ENCODE measurements at places on chromosomes 5 and 9.

DNA sequence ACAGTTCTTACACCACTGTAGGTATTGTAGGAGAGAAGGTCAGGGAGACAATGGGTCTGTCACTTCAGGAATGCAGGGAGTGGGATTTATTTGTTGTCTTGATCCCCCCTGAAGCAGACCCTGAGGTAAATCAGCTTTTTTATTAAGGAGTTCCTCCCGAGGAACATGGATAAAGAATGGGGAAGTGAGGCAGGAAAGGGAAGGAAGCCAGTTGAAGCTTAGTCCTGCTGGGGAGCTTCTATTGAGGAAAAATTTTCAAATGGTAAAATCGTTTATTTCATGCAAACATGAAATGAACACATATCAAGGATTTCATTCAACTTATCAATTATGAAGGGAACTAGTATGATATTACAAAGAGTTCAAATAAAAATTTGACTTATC is 318.6 kb upstream of the PIK3R1 start:
- no peak for DNase-seq

DNA sequence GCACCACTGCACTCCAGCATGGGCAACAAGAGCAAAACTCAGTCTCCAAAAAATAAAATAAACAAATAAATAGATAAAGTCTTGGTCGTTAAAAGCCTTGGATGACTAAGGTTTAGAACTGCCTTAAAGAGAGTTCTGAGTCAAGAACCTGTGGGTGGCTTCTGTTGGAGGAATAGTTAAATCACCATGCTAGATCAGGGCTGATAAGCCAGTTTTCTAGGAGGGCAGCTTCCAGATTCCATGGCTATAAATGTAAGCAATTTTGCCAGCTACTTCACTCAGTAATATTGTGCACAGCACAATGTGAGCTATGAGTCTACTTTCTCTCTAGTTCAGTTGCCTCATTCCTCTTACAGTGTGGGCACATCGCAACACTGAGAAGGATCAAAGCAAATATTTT is 242.1 kb upstream of the NUDT12 start:
- DNase-seq, result no peak

DNA sequence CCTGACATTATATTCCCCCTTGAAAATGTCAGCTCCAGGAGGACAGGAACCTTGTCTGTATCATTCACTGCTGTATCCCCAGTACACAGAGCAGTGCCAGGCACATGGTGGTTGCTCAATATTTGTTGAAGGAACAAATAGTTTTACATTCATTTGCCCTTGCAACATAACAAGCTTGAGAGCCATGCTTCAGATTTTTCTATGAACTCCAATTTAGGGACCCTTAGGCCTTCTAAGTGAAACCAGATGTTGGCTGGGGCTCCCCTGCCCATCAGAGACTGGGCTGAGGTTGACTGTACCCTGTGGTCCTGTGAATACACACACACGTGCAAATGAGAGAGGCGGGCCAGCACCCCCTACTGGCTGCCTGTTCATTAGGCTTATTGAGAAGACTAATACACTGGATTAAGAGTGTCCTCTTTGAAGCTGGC is 214.9 kb upstream of the WWC1 start:
- no peak for DNase-seq

DNA sequence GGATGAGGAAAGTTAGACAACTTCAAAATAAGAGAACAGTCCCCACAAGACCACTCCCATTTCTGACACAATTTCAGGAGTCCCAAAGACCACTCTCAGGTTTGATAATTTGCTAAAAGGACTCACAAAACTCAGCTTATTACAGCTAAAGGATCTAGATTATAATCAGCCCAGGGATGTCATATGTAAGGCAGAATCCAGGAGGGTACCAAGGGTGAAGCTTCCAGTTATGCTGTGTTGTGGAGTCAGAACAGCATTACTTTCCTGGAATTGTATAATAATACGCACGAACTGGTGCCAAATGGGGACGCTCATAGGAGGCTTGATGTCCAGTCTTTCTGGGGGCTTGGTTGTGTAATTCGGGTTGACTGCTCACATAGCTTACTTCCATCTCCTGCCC is 55.4 kb downstream of the SLC27A6 start:
- no peak for DNase-seq

DNA sequence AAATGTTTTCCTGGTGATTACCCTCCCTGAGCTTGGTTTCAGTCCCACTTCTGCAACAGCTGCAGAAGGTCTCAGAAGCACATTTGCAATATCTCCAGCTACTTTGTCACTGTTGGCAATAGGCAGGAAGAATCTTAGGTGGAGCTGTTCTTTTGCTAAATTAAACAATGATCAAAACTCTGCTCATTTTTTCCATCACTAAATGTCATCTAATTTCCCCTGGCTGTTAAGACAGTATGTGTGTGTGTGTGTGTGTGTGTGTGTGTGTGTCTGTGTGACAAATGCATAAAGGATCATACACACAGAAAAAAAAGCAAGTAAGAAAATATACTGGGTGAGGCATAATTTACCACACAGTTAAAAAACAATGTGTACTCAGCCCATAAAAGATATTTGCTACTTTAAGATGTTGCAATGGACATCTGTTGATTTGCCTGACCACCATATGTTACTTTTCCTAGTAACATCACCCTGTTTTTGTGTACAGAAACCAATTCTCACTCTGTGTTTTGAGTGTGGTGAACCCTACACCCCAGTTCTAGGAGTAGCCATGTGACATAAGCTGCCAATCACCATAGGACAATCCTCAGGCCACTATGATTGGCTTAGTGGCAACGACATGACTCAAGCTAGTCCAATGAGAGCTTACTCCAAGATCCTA is 572.6 kb upstream of the CLINT1 start:
- DNase-seq, result no peak

- DNase-seq, result no peak
Measured at GRCh38 chr9:120932086-120932823, 5.7 kb upstream of the TRAF1 start.

- no peak for DNase-seq
Measured at GRCh38 chr5:7325975-7326913, 69.7 kb upstream of the ADCY2 start.

- DNase-seq, result no peak
Measured at GRCh38 chr5:36145311-36145710, 6.4 kb downstream of the LMBRD2 start.

GRCh38 chr5:97062046-97062445 is 80.4 kb downstream of the LIX1 start:
- DNase-seq, result no peak

DNA sequence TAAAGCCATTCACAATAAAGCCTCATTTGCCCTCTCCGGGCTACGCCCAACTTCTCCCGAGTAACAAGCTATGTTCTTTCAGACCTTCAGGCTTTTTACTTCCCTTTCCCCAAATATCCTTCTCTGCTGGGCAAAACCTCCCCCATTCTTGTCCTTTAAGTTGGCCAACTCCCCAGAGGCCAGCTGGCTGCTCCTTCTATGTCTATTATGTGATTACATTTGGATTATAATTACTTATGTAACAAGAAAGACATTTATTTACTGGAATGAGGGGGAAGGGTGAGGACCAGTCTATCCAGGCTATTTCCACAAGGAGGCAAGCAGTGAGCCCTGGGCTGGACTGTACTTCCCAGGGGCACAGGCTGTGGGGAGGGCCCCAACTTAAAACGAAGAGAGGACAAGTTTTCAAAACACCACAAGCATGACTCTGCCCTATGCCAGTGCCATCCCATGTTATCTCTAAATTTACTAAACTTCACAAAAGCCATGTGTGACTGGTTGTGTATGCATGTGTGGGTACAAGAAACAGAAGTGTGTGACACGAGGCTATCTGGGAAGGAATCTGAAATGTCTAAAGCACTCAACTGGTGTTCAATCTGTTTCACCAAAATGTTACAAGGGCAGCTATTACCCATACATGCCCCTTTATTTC is 84.5 kb downstream of the GNAQ start:
- DNase-seq, result no peak

GRCh38 chr5:78526049-78526525 is 122.5 kb downstream of the LHFPL2 start:
- DNase-seq, result no peak

DNA sequence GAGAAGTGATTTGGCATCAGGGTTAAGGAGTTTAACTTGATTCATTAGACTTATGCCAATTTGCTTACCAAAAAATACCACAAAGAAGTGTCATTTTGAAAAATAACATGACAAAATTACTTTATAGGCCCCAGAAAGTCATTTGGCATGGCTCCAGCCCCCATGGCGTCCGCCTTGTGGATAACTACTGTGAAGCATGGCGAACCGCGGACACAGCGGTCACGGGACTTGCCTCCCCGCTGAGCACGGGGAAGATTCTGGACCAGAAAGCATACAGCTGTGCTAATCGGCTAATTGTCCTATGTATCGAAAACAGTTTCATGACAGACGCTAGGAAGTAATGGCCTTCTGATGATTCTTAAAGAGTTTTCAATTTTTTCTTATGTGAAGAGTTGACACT is 35.4 kb upstream of the TGFBR1 start:
- DNase-seq, result no peak

- no peak for DNase-seq
Measured at GRCh38 chr9:132094314-132094791, 14.7 kb upstream of the MED27 start.

- DNase-seq, result no peak
Measured at GRCh38 chr5:97125125-97125683, 17.2 kb downstream of the LIX1 start.

DNA sequence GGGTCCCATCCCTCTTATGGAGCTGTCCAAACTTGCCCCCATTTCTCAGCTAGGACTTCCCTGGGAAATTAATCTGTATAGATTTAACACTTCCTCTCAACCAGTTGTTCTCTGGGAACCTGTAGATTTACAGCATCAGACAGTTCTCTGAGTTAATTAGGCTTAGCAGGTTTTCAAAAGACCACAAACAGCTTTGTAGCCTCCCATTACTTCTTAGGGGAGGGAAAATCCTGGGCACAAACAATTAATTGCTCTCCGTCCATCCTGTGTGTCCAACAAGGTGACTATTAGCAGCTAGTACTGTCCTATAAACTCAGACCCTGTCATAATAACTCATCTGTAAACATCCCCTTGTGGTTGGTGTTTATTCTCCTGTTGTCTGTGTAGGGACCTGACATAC is 197.9 kb downstream of the GOLPH3 start:
- no peak for DNase-seq

DNA sequence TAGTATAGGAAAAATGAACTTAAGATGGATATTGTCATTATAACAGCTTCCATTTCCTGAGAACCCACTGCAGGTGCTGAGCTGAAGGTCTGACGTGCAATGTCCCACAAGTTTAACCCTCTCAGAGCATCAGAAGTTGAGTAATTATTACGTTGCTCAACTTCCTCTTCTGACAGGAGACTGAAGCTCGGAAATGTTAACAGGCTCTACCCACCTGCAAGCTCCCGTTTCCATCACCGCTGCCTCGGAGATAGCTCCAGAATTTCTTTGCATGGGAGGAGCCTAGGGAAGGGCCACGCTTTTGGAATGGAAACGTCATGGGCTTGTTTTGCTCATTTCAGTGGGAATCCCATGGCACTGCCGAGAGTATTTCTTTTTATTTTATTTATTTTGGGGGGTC is 1.0 kb upstream of the NTMT1 start:
- no peak for DNase-seq

DNA sequence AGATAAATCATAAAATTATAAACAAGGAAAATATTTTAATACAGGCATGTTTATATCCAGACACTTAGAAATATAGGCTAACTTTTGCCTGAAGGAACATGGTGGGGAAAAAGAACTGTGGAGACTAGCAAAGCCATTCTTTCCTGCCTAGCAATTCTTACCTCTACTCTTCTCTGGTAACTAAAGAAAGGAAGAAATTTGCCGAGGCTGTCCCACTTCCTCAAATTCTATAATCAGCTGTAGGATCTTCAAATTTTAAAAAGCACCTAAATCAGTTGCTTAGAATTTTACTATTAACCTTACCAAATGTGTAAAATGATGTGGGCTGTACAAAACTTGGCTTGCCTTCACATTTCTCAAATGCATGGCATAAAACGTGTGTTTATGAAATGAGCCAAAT is 249.1 kb upstream of the SMARCA2 start:
- no peak for DNase-seq

GRCh38 chr9:131522257-131523085 is 8.6 kb downstream of the UCK1 start:
- DNase-seq, result no peak

DNA sequence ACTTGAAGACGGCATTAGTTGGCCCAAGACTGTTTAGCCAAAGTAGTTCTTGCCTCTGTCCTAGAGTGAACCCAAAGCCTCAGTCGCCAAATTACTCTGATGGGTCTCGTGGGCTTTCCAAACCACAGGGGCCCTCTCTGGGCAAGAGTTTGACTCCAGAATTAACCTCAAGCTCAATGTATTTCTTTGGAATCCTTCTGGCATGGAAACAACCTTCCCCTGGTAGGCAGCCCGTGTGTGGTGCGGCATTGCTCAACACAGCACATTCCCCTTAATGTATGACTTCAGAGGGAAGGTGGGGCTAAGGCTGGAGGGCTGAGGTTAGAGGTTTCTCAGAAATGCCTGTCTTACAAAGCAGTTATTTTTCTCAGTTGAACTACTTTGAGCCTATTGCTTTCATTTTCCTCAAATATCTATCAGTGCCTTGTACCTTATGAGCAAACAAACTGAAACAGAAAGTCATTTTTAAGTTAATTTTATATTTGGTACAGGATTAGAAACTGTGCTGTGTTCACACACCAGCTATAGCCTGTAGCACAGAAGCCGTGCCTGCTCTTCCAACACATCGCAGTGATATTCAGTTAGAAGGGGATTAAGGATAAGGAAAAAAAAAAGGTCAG is 123.9 kb upstream of the HAPLN1 start:
- DNase-seq, result peak; percentile 27

DNA sequence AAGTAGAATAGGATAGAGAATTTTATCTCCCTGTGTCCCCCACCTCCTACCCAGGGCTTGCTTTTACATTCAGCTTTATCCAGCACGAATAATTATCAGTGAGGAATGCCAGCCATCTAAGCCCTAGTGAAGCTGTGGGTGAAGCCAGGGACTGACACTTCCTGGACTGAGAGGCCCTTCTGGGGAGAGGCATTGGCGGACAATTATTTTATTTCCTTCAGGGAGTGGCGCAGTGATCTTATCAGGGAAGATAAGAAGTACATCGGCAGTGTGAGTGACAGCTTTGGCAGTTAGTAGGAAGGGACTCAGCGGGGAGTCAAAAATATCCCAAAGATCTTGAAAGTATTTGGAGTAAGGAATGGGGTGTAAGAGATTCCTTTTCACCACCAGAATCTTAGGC is 34.9 kb upstream of the RPS23 start:
- no peak for DNase-seq

Data from HS-27A (cell line).